Fibroblast of mammary gland (primary cell): ENCODE measurements at places on chromosomes 5 and 9.

GRCh38 chr5:151569132-151570046, 21.7 kb downstream of the FAT2 start:
- peak; percentile 51 for DNase-seq

- no peak for DNase-seq
Observed at GRCh38 chr5:181052672-181053487, 12.8 kb downstream of the BTNL9 start.

DNA sequence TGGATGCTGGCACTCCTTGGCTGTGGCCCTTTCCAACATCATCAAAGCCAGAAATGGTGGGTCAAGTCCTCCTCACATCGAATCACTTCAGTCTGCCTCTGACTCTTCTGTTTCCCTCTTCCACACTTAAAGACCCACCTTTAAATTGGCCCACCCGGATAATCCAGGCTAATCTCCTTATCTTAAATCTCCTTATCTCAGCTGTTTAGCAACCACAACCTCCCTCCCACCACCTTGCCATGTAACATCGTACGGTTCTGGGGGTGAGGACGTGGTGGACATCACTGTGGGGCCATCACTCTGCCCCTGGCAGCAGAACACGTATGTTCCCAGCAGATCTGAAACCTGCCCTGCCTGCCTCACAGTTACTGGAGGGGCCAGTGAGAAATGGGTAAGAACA, 11.5 kb downstream of the IGFBPL1 start:
- DNase-seq = no peak

GRCh38 chr5:11385901-11386293, 518.3 kb downstream of the CTNND2 start:
- no peak for DNase-seq
